Stimulated activated CD4-positive, alpha-beta T cell treated with anti-CD3 and anti-CD28 coated beads, TNF-alpha, amount 100 ng/mL, for 1 hour (primary cell): ENCODE measurements at places on chromosomes 1 and 21.

GRCh38 chr1:86207323-86207722 is 50.8 kb upstream of the COL24A1 start:
- no peak for DNase-seq

- DNase-seq = no peak
Measured at GRCh38 chr1:151998611-151999362, 5.1 kb upstream of the S100A10 start.

DNA sequence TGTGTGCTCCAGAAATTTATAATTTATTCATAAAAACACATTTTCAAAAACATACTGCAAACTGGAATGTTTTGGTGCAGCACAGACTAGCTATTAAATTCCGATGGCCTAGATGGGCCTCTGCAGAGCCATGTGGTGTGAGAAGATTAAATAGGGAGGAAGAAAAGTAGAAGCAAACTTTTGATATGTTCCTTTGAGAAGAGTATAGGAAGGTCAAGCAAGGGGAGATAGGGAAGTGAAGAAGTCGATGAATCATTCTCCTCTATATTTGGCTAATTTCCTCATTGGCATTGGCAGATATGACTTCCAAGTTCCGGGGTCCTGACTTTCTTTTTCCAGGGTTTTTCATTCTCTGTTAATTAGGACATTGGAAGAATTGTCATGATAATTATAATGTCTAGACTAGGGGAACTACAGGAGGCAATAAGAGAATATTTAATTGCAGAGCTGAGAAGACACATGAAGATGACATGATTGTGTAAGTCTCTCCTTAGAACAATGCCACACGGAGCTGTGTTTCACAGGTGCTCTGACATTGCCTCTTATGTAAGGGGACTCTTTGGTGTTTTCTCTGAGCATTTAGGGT is 19.3 kb upstream of the ZNF326 start:
- no peak for DNase-seq

- no peak for DNase-seq
Measured at GRCh38 chr1:84121360-84121759, 22.7 kb upstream of the PRKACB start.

GRCh38 chr1:158274797-158275196 is 14.9 kb upstream of the CD1C start:
- no peak for DNase-seq

- no peak for DNase-seq
Measured at GRCh38 chr1:240258910-240259309, 167.2 kb downstream of the FMN2 start.

DNA sequence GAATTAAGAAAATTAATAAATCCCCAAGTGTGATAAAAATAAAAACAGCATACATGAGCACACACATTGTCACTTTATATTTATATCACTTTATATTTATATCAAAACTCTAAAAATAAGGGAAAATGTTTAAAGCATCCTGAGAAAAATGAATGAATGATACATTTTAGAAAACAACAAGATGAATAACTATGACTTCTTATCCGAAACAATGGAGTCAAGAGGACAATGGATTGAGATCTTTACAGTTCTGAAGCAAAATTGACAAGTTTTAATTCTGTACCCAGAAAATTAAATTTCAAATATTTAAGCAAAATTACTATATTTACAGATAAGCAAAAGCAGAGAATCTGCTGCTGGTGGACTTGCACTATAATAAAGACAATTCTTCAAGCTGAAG is 512.6 kb downstream of the MRPL39 start:
- DNase-seq = no peak

- DNase-seq = no peak
Measured at GRCh38 chr1:22472596-22472995, 20.9 kb downstream of the ZBTB40 start.

DNA sequence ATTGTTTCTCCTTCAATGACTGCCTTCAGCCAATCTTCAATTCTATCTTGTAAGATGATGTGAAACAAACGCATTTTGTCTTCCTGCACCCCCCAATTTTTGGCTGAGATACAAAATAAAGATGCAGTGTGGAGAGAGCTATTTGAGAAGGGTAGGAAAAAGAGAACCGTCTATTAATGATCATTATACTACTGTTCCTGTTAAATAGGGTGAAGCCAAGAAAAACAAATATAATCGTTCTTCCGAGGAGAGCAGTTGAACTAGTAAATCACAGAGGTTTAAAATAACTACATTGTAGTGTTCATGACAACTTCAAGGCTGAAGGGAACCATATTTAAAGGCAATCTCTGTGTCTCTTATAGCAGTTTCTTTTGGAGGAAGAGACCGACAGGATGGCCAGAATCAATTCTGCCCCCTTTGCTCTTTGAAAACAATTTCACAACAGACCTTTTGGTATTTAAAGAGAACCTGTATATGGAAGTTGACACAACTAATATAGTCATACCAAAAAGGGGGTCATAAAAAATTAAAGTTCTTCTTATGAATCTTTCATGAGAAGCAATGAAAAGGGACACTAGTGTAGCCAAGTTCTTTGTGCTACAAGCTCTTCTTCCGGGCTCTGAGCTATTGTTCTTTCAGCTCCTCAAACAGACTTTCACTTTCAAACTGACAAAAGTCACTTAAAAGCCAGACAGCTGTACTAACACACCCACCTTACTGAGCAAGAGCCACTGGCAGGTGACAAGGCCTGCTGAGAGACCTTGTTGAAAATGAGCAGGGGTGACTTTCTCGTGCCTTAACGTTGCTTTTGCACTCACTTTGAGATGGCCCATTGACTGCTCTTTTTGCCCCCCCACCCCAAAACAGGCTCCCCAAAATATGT is 30.9 kb downstream of the PROX1 start:
- no peak for DNase-seq

GRCh38 chr1:81690676-81691453 is 109.9 kb upstream of the ADGRL2 start:
- no peak for DNase-seq

DNA sequence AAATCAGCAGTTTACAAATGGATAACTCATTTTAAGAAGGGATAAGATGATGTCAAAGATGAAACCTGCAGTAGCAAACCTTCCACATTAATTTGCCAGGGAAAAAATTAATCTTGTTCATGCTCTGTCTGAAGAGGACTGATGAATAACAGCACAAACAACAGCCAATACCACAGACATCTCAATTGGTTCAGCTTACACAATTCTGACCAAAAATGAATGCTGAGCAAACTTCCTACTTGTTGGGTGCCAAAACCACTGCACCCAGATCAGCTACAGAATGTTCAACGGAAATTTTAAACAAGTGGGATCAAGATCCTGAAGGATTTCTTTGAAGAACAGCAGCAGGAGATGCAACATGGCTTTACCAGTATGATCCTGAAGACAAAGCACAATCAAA is 98.3 kb downstream of the COQ8A start:
- no peak for DNase-seq

DNA sequence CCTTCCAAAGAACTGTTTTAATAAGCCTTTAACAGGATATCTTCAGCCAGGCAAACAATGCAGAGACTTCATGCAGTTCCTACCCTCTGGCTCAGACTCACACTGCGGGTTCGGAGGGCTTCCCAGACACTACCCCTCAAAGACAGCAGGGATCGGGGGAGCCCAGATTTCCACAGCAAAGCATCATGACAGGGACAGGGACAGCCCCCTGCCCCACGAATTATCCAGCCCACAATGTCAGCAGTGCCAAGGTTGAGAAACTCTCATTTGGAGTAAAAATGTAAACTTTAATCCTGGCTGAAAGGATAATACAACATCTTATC is 20.1 kb downstream of the NPHP4 start:
- DNase-seq = no peak

GRCh38 chr1:38671221-38671620 is 188.4 kb downstream of the RRAGC start:
- DNase-seq = no peak

- DNase-seq = no peak
Measured at GRCh38 chr1:204545202-204545601, 29.0 kb downstream of the MDM4 start.
